ENCODE measurements at places on chromosomes 3 and 15.

DNA sequence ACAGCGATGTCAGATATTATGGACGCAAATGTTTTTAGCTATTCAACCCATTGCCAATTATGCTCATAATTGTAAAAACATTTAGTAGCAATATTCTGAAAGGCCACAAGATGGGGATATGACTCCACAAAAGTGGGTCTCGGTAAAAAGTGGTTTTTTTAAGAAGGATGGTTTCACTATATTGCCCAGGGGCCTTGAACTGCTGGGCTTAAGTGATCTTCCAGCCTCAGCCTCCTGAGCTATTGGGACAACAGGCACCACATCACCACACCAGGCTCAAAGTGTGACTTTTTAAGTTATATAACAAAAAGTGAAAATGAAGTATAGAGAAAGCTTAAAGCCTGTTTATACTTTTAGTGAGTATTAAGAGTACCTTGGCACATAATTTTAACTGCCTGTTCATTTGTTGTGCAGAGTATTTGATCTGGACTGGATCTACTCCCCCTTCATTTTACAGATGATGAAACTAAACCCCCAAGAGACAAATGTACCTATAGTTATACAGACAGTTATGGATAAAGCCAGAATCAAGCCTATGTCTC is 9.4 kb downstream of the NAA50 start:
- DNase-seq: peak; percentile 65

GRCh38 chr15:39331584-39331983 is 249.3 kb upstream of the THBS1 start:
- DNase-seq: no peak

GRCh38 chr3:100029689-100030088 is 84.6 kb downstream of the FILIP1L start:
- no peak for DNase-seq

- no peak for DNase-seq
Observed at GRCh38 chr15:78909160-78909695, 35.6 kb downstream of the CTSH start.

DNA sequence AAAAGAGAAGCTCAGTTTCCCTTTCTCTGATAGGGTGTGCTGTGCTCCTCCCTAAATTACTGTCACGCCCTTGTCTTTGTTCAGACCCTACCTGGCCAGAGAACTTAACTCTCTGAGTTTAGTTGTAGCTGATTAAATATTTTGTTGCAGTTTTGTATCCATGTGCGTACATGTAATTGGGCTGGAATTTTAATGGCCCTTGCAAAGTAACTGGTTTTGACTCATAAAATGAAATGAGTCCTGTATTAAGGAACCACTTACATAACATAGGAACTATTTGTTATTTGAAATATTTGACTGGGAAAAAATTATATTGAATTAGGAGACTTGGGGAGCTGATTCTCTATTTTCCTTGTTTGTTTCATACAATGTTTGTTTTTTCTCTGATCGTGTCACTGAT is 80.2 kb downstream of the LRRK1 start:
- no peak for DNase-seq

DNA sequence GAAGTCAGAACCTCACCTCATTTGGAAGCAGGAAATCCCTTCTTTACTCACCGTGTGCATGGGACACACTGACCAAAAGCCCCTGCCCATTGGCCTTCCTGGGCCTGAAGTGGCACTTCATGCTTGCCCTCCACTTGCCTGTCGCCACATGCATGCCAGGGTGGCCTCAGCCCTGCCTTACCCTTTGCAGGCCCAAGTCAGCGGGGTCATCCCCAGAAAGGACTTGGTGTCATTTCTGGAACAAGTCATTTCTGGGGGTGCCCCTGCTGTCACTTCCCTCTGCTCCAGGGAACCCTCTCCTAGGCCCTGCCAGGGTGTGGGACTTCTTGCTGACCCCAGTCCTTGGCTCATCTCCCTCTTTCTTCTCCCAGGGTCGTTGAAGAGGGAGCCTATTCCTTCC is 59.9 kb upstream of the CGNL1 start:
- no peak for DNase-seq

DNA sequence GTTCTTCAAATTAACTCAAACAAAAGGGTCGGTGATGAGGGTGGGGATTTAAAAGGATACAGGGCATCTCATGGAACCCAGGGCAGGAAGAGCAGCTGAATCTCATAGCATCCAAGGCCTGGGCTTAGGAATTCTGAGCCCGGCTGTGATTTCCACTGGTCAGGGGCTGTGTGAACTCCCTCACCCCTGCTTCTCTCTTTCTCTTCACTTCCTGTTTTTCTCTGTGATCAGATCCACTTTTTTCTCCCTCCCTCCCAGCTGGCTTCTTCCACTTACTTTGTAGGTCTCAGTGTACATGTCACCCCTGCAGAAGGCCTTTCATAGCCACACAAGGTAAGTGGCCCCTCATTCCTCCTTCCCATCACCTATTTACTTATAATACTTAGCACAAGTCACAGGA is 68.2 kb upstream of the CORO2B start:
- DNase-seq: no peak

DNA sequence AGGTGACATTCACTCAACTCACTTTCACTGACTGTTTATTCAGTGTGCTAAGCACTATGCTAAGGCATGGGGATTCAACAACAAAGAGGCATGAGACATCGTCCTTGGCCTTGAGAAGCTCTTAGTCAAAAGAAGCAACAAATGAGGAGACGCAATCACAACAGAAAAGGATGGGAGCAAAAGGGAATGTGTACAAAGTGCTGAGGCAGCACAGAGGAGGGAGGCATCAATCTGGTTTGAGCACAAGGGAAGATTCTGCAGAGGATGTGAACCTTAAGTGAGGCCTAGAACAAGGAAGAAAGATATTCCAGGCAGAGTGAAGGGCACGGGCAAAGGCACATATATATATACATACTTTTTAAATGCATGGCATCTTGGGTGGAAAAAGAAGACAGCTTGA is 151.3 kb downstream of the ERC2 start:
- DNase-seq: no peak

GRCh38 chr3:13080591-13080990 is 7.4 kb upstream of the IQSEC1 start:
- no peak for DNase-seq

DNA sequence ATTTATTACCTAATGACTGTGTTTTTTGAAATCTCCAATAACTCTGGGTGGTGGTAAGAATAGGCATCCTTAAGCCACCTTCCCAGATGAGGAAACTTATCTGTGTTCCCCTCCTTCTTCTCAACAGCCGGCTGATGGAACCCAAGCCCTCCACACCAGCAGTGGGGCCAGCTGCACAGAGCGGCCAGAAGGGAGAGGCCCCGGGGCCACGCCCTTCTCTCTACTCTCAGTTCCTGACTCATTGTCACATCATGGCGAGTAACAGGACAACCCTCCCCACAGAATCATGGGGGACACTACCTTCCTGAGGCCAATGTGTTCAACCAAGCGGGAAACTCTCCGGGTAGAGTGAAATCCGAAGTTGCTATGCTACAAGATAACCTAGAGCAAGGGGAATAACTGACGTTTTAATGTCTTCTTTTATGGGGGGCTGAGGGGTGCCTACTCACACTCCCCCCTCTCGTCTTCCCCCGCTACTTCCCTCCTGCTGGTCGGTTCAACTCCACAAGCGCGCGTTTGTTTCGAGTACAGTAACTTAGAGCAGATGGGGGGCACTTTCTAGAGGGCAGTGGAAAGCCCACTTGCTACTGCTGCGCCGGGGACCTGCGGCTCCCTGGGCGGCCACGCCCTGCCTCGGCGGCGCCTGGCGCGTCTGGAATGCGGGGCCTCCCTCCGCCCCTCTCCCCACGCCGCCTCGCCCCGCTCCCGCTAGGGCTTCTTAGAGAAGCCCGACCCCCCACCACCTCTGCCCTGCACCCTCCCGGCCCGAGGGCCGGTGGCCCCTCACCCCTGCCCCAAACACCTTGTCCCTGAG is 621 bp downstream of the ANXA2 start:
- peak; percentile 68 for DNase-seq

- no peak for DNase-seq
Observed at GRCh38 chr3:107791027-107791426, 268.3 kb downstream of the BBX start.

DNA sequence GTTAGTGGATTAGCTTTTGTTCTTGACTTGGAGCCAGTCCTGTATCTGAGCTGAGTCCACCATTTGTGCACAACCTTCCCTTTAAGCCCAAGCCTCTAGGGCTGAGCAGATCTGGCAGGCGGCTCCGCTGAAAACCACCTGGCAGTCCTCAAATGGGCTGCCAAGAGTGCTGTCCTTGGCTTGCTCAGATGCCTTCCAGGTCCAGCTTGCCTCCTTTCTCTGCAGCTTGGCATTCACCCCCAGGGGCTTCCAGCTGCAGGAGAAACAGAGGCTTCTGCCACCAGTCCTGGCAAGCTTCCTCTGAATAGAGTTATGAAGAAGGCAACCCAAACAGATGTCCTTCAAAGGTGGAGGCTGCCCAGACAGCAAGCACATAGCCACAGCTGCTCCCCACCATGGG is 96.7 kb downstream of the LRTM1 start:
- DNase-seq: no peak

GRCh38 chr3:47283591-47284364 is 1.0 kb downstream of the KLHL18 start:
- DNase-seq: no peak

DNA sequence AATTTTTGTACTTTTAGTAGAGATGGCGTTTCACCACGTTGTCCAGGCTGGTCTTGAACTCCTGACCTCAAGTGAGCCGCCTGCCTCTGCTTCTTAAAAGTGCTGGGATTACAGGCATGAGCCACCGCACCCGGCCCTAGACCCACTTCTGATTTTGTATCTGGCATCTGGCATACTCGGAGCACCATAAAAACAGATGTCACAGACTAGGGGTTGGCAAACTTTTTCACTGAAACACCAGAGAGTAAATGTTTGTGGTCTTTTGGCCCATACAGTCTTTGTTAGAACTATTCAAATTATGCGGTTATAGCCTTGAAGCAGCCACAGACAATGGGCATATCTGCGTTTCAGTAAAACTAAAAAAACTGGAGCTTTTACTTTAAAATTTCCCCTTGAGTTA is 110.7 kb downstream of the TJP1 start:
- DNase-seq: no peak

DNA sequence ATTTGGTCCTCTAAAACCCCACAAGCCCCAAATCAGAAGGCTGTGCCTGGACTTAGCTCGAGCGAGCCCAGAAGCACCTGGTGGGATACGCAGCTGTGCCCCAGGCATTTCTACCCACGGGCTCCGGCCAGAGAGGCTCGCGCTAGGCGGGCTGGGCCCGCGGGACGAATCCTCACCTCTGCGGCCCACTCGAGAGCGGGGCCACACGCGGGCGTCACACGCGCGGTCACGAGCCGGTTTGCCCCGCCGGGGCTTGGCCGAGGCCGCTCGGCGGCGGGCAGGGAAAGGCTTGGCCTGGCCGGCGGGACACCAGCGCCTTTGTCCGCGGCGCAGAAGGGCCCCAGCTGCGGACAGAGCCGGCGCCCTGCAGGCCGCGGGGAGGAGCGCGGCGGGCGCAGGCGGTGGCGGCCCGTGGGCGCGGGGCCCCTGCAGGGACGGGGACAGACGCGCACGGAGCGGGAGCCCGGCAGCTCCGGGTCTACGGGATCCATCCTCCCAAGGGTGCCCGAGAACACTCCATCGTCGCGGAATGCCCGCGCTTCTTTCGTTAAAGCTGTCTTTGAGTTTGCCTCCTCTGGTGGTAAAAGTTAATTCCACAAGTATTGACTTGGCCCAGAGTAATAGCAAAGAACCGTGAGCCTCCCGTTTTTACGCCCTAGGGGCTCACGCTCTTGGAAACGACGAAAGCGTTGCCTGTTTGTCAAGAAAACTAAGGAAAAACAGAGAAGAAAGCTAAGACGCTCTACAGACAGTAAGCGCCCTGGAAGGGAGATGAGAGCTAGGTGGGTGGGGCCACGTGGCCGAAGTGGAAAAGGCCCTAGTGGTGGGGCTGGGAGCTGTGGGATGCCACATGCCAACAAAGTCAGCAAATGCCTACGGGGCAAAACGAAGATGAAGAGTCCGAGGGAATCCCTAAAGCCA is 26.4 kb downstream of the TYRO3 start:
- DNase-seq: peak; percentile 53

GRCh38 chr3:48601622-48601994 is 6.5 kb upstream of the COL7A1 start:
- no peak for DNase-seq

- no peak for DNase-seq
Observed at GRCh38 chr3:42101481-42101880, 10.3 kb downstream of the TRAK1 start.

GRCh38 chr15:99537344-99537743 is 28.4 kb upstream of the MEF2A start:
- no peak for DNase-seq

- DNase-seq: peak; percentile 77
Observed at GRCh38 chr3:108090049-108090700, 656 bp downstream of the CD47 start.

DNA sequence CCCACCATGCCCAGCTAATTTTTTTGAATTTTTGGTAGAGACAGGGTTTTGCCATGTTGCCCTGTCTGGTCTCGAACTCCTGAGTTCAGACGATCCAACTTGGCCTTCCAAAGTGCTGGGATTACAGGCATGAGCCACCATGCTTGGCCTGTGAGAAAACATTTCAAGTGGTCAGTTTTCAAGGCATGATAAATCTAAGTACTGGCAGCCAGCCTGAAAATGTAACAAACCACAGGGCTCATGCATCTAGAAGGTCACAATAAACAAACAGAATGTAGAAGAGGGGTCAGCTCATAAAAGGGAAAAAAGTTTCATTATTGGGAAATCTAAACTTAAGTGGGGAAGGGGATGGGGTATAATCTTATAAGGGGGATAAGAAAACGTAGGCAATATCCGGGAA is 39.9 kb downstream of the PPCDC start:
- no peak for DNase-seq

DNA sequence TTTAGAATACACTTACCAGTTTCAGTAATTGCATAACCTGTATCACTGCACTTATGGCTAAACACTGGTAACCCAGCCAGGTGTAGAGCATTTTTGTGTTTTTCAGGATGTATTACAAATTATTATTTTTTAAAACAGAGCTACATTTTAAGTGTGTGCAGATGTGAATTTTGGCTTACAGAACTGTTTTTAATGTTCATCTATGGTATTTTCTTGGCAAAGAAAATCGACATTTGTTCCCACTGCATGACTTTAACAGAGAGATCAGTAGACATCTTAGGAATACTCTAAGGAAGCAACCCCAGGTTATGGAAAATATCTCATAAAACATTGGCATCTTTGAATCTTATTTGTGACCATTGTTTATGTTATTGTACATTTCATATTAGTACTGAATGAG is 73.3 kb downstream of the ATP13A4 start:
- no peak for DNase-seq

- peak; percentile 32 for DNase-seq
Observed at GRCh38 chr15:38557921-38558320, 6.7 kb downstream of the RASGRP1 start.

Measured in CD8-positive, alpha-beta memory T cell (primary cell).